Type B pancreatic cell (in vitro differentiated cells): ENCODE measurements at places on chromosomes 13 and 19. TPM values are rescaled to one million over a fixed set of nuclear protein-coding genes. Genes with fewer than 3 reads are reported as not detected.

GRCh38 chr19:2275588-2276428 is 6.2 kb downstream of the PEAK3 start:
- no peak for DNase-seq

DNA sequence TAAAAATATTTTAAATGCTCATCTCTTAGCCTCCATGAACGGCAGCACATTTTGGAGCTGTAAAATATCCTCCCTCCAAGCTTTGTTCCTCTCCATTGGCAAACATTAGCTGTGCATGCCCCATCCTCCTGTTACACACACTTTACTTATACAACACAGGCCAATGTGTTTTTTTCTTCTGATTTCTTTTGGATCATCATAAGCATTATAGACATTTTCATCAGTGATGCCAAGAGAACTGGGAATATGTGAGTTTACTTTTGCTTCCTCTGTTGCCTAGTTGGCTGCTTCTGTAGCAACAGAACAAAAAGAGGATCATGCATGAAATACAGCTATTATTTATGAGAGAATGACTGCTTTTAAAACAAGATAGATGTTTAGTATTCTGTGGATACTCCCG is 142.6 kb downstream of the PCDH9 start:
- DNase-seq: no peak

DNA sequence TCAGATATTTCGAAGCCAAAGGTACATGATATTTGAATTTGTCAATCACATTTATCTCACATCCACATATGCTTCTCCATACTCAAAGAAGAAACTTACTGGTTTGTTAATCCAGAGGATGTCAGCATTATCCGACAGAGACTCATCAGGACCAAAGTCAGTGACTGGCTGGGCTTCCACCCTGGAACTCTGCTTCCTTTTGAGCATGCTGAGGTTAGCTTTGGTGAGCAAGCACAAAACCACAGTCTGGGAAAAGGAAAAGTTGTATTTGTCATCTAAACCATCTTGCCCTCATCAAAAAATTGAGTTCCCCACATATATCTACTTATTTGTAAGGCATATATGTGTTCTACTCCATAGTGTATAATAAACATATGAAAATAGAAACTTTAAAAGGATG is 17.4 kb downstream of the NALCN start:
- no peak for DNase-seq

The COMP gene
- 0.12 and 0.43 TPM in 2 replicates for total RNA-seq

The GJB2 gene
- total RNA-seq: 14.3 and 17.0 TPM in 2 replicates
